Globus pallidus (tissue), 1 donor: ENCODE measurements at places on chromosomes 7 and 10.

DNA sequence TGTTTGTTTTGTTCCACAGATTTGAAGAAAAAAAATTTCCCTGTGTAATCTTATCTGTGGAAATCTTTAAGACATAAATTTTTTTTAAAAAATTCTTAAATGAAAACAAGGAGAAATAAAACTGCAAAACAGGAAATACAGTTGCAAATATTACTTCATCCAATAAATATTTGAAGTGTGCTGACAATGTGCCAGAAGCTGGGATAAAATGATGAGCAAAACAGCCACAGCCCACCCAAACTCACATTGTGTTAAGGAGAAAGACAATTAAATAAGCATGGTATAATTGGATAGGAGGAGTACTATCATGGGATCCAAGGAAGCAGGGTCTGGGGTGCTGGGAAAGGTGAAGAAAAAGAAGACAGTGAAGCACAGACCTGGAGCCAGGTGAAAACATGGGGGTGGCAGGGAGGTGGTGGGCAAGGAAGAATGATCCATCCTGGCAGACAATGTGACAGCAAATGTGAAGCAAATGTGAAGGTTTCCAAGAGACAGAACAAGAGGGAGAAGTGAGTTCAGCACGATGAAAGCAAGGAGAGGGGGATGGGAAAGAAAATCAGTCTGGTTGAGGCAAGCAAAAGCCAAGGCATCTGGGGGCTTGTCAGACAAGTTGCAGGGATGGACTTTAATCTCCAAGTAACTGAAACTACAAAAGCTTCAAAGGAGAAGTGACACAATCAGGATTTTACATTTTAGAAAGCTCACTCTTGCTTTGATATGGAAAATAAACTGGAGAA is 135.9 kb downstream of the HIBADH start:
- DNase-seq = no peak

GRCh38 chr10:70910486-70911341 is 22.3 kb upstream of the PCBD1 start:
- no peak for DNase-seq

DNA sequence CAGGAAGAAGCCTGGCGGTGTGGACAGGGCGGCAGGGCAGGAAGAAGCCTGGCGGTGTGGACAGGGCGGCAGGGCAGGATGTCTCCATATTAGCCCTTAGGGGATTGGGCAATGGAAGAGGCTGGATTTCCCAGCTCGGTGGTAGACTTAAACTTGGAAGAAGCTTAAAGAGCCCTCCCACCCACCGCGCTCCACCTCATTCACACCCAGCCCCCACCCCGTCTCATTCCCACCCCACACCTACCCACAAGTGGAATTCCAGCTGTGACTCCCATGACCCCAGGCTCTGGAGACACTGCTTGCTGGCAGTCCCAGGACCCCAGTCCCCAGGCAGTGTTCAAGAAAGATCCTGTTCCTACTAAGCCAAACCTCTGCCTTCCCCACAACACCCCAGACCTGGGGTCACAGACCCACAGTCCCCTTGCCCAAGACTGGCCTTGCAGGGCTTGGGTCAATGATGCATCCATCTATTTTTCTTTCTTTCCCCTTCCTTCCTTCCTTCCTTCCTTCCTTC is 34.0 kb downstream of the SPDYE6 start:
- DNase-seq = no peak

DNA sequence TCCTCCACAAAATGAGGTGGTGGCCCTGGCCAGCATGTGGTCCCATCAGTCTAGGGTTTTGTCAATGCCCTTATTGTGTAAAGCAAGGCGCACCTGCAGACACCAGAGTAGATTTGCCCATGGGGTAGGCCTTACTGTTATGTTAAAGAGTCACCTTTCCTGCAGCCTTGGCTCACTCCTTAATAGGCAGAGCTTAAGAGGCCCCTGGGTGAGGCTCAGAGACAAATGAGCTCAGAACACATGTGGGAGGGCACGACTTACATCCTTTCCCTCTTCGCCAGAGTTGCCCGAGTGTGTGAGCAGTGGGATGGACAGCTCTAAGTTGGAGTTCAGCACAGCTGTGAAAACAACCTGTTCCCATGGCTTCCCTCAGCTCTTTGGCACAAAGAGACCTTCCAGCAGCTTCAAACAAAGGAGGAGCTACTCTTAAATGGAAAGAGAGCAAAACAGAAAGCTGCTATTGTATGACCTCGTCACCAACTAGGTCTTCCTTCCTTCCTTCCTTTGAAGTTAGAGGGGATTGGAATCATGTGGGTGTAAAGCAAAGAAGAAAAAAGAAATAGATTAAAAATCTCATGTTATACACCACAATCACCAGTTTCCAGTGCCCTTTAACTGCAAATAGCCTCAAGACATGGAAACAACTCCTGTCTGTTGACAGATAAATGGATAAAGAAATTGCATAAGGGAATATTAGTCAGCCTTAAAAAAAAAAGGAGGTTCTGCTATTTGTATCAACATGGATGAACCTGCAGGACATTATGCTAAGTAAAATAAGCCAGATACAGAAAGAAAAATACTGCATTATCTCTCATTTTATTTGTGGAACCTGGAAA is 11.9 kb upstream of the XPNPEP1 start:
- DNase-seq = no peak

DNA sequence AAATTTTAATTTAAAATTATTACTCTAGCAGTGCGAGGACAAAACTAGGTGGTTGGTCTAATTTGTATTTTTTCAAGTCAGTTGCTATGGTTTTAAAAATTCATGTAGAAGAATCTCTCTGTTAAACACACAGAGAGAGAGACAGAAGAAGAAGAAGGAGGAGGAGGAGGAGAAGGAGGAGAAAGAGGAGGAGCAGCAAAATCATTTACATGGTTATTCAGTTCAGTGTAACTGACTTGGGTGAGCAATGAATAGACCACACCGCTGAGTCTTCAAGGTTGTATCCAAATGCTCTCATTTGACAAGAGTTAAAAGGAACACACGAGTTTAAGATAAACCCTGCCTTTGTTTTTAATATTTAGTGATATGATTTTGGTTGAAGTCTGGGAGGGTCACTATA is 131.1 kb downstream of the PDE1C start:
- no peak for DNase-seq

GRCh38 chr7:66167773-66168387 is 37.3 kb upstream of the TPST1 start:
- no peak for DNase-seq

DNA sequence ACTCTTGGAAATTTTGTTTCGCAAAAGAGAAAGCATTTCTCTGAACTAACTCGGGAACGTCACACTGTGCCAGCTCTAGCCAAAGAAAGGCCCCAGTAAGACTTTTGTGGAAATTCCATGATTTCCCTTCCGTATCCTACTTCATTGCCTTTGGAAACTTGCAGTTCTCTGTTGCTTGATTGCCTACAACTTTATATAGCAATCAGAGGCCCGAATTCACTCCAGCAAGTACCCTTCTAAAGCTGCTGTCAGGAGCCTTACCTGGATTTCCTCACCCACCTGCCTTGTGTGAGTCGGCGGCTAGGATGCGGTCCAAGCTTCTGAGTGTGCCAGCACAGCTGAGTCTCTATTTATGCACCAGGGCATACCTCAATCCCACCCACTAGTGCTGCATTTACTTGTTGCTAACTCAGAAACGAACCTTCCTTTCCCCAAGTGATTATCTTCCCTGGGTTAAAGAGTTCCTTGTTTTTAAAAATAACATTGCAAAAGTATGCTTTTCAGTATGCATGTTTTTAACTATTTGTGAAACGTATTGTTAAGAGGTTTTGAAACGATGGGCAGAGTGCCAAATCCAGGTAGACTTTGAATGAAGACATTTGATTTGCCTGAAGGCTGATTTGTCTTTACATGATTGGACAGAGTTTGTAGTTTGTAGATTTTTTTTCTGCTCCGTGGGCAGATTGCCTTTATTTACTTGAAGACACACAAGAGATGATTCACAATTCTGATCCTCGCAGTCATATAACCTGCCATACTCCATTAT is at the start of gene AGR2:
Gene AGR2 (minus strand): TSS at position 326 of the 766 bp plus-strand sequence. CDS start 3,203 bp downstream, outside the sequence.
- no peak for DNase-seq

DNA sequence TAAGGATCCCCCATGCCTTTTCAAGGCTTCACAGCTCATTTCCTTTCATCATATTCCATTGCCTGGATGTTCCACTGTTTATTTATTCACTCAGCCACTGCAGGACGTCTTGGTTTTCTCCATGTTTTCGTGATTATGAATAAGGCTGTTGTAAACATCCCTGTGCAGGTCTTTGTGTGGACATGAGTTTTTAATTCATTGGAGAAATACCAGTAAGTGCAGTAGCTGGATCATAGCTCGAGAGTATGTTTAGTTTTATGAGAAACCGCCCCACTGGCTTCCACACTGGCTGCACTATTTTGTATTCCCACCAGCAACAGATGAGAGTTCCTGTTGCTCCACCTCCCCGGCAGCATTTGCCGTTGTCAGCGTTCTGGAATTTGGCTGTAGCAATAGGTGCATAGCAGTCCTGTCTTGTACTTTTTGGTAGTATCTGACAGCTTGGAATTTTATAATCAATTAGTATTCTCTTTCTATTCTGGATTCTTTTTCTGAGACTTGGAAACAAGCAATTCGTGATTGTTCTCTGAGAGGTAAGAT is 269.9 kb upstream of the PITRM1 start:
- no peak for DNase-seq

DNA sequence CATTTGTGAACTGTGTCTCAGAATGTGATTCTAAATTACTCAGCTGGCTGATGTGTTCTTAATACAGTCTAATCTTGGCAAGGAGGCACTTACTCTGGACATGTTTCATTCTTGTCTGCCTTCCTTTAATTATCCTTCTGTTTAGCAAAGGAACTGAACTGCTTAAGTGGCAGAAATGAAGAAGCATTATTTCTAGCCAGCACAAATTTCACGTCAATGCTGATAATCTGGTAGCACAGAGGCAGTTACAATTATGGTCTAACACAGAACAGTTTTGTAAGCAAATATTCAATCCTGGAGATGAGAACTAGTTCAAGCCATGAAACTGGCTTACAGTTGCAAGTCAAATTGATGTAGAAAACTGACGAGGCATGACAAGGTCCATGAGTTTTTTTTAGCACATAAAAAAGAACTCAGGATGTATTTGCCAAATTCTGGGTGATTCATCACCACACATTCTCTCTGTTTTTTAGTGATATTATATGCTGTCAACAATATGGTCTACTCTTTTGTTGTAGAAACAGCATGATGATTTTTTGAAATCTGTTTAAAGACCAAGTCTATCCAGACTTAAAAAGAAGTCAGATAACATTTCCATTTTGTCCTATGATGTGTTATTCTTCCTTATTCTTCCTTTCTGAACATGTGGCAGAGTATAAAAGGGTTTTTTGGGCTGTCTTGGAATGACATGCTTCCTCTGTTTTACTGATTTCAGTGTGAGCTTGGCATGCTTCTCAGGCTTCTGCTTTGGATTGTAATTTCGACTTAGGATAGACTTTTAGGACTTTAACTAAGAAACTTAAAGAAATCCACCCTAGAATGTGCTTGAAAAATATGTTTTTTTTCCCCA is 154.8 kb downstream of the DNAJB9 start:
- no peak for DNase-seq

- DNase-seq = no peak
These were observed 79.0 kb upstream of the POM121L12 start for GRCh38 chr7:52956379-52956915.

- DNase-seq = no peak
These were observed 93.9 kb upstream of the PDGFA start for GRCh38 chr7:613442-614140.

DNA sequence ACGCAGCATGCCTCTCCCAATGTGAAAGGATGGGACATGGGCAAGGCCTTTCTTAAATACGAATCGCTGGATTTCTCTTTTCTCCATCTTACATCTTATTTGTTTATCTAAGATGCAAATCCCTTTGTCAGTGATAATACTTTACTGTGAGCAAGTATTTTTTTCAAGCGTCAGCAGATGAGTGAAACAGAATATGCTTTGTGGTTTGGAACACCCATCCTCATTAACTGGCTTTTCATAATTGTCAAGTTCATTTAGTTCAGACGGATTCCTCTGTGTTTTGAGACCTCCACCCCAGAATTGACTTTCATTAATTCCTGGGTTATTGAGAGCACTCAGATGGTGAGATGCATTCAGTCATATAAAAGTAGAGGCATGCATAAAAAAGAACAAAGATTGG is 149.8 kb downstream of the NSUN6 start:
- DNase-seq = no peak

DNA sequence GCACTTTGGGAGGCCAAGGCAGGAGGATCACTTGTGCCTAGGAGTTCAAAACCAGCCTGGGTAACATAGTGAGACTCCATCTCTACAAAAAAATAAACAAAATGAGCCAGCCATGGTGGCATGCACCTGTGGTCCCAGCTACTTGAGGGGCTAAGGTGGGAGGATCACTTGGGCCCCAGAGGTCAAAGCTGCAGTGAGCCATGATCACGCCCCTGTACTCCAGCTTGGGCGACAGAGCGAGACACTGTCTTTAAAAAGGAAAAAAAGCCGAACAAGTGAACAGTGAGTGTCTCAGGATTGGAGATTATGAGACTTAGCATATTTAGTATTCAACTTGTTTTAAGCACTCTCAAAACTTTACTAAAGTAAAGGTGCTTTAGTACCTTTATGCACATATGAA is 28.1 kb downstream of the BLNK start:
- no peak for DNase-seq

DNA sequence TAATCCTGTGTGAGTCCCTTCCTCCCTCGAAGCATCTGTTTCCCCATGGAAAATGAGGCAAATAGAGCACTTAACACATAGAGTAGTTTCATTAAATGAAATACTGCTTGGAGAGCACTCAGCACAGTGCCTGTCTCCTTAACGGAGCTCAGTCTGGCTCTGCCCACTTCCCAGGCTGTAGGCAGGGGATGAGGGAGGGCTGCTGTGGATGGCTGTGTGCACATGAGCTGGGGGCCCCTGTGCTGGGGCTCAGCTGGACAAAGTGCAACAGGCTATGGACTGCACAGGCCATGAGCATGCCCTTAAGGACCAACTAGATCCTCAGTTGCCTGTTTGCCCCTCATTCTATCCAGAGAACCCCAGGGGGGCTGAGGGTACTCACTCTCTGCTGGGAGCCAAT is 14.5 kb downstream of the ZCCHC24 start:
- no peak for DNase-seq

DNA sequence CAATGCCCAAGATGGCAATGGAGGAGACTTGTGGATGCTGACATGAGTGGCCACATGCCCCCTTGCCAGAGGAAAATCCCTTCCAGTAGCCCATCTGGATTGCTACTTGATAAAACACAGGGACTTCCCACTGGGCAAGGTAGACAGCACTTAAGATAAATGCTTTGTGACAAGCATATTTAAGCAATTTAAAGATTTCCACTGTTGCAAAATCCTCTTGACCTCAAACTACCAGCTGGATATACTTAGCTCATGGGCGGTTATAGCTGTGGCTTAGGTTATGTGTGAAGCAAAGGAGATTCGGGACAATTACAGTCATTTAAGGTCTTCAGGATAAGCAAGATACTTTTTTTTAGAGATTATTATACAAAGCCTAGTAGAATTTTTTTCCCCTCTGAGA is 238.1 kb downstream of the BMPER start:
- no peak for DNase-seq

GRCh38 chr10:116752563-116752962 is 10.2 kb upstream of the HSPA12A start:
- no peak for DNase-seq
